Transverse colon (tissue), 4 donors: ENCODE measurements at places on chromosomes 4 and X.

DNA sequence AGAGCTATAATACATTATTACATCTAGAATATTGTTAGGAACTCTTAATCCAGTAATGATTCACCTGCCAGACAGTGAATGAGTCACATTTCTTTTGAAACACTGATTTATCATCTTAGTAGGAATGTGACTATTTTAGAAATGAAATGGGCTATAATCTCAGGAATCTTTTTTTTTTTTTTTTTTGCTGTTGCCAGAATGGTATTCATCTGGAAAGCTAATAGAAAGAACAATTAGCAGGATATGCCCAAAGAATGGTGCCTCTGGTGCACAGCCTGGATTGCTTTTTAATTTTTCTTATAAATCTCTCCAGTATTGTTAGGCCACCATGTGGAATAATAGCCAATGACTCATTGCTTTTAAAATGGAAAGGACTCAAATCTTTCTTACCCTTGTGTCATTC lies 181.1 kb upstream of the SMIM31 start:
- no peak for DNase-seq

GRCh38 chr4:188246488-188246887 lies 107.2 kb downstream of the TRIML1 start:
- DNase-seq = no peak

GRCh38 chrX:17656556-17656955 lies 80.7 kb upstream of the SCML1 start:
- no peak for DNase-seq

DNA sequence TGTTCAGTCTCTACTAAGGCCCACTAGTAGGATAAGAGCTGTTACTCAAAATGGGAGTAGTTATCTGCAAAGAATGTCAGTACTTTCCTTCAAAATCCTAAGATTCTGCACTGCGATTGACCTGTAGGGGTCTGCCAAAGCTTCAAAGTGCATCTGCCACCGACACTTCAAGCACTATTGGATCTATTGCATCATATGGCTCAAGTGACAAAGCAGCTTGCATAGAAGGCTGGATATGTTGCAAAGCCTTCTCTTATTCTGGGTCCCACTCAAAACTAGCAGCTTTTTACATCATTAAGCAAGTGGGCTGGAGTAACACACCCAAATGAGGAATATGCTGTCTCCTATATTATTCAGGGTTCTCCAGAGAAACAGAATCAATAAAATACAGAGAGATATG lies 115.4 kb upstream of the EMCN start:
- no peak for DNase-seq

DNA sequence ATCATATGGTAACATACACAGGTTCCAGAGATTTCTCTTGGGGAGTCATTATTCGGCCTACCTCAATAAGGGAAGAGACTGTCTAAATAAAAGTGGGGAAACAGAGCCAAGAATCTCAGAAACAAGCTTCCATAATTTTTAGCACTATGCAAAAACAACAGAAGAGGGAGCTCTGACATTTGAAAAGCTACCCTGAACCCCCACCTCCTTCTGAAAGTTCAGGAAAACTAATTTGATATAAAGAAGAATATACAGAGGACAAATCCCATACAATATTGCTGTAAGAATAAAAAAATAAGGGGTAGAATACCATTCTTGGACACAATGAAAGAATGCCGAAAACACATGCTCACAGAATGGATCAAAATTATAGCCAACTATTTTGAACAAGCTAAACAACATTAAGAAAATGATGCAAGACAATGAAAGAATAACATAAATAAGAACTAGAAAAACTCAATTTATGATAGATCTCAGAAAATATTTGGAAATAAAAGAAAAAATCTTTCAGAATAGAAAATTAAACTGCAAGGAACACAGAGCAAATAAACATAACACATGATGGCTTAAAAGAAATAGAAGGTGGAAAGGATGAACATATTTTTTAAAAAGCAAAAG lies 14.4 kb upstream of the ZNF41 start:
- DNase-seq = no peak

- DNase-seq = no peak
Observed at GRCh38 chr4:109125084-109125483, 177.4 kb downstream of the COL25A1 start.

- DNase-seq = no peak
Observed at GRCh38 chr4:173509036-173510001, 20.7 kb downstream of the HAND2 start.

DNA sequence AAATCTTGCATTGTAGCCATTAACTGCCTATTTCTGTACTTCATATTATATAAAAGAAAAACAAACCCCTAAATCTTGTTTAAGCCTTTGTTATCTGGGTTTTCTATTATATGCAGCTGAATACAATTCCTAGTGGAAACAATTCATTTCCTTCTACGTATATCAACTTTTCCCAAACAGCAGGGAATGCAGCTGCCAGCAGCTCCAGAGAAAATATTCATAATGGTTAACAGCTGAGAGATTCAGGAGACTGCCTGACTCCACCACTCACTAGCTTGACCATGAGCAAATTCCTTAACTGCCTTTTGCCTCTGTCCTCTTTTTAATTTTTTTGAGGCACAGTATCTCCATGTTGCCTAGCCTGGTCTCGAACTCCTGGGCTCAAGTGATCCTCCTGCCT lies 146.2 kb downstream of the SPATA18 start:
- DNase-seq = no peak

DNA sequence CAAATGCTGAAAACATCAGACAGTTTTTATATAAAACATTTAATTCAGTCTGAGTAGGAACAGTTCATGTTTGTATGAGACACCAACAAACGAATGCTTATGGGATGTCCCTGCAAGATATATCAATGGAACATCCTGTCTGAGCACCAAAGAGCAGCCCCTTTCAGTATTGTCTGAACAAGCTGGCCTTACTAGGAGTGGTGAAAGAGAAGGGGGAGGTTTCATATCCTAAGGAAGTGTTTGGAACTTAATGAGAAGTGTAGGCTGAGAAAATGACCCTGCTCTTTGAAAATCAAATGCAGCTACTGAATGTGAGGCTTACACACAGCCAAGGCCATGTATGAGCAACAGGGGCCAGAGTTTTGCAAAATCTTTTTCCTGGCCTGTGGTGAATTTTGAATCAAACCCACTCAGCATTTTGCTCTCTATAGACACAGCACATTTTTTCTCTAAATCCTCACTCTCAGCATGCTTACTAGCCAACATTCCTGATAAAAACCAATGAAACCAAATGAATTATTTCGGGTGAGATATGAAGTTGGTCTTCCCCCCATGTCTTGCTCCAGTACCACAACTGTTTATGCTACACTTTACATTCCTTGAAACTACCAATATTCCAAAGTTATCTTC lies 119.4 kb downstream of the LUZP4 start:
- no peak for DNase-seq

DNA sequence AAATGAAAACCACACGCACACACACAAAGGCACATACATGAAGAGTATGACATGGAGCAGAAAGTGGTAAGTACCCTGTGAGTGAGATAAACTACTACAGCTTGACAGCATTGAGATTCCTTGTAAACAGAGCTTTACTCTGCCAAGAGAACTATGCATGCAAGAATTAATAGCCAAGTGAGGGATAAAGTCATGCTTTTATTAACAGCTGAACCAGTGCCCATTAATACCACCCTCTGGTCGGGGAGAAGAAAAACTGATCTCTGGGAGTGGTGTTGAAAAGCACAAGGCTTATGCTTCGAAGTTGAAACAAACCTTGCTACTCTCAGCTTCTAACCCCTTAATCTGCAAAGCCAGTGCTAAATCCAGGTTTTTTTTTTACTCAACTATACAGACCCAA lies 95.9 kb upstream of the C1QTNF7 start:
- no peak for DNase-seq

DNA sequence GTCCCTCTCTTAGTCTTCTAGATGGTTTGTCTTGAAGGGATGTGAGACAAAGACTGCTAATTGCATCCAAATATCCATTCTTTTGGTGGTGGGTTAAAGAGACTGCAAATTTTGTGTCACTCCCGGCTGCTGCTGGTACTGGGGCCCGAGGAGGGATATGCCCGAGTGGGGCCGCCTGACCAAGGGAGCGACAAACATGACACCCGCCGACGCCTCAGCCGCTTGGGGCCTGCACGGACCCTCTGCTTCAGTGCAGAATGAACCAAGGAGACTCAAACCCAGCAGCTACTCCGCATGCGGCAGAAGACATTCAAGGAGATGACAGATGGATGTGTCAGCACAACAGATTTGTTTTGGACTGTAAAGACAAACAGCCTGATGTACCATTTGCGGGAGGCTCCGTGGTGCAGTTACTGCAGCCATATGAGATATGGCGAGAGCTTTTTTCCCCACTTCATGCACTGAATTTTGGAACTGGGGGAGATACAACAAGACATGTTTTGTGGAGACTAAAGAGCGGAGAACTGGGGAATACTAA lies 13.6 kb upstream of the ARX start:
- DNase-seq = no peak

- DNase-seq = no peak
Observed at GRCh38 chr4:48668254-48669017, 111.6 kb downstream of the FRYL start.

- DNase-seq = no peak
Observed at GRCh38 chrX:65480960-65481359, 53.6 kb downstream of the LAS1L start.

- DNase-seq = no peak
Observed at GRCh38 chr4:109432696-109433095, 919 bp upstream of the SEC24B start.

- DNase-seq = no peak
Observed at GRCh38 chrX:152647978-152648377, 10.3 kb downstream of the GABRQ start.

GRCh38 chr4:80161413-80162058 lies 35.8 kb upstream of the PRDM8 start:
- no peak for DNase-seq

DNA sequence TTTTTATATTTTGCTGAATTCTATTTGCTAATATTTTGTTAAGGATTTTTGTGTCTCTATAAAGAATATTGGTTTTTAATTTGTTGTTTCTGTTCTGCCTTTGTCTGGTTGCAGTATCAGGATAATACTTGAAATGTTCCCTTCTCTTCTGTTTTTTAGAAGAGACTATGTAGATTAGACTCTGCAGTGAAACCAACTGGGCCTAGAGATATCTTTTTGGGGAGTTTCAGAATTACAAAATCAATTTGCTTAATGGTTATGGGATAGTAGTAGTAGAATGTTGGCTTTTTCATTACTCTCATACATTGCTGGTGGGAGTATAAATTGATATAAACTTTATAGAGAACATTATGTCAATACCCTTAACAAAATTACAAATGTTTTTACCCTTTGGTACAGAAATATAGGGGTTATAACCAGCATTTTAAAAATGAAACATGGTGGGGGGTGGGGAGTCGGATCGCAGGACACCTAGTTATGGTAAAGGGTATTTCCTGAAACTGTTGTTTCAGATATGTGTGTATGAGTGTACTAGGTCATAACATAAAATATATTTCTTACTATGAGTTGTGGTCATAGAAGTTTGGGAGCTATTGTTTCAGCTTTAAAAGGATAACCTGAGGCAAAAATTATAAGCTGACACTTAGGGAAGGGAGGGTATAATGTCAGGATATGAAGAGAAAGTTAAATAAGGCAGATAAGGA lies 29.0 kb downstream of the CLOCK start:
- no peak for DNase-seq

DNA sequence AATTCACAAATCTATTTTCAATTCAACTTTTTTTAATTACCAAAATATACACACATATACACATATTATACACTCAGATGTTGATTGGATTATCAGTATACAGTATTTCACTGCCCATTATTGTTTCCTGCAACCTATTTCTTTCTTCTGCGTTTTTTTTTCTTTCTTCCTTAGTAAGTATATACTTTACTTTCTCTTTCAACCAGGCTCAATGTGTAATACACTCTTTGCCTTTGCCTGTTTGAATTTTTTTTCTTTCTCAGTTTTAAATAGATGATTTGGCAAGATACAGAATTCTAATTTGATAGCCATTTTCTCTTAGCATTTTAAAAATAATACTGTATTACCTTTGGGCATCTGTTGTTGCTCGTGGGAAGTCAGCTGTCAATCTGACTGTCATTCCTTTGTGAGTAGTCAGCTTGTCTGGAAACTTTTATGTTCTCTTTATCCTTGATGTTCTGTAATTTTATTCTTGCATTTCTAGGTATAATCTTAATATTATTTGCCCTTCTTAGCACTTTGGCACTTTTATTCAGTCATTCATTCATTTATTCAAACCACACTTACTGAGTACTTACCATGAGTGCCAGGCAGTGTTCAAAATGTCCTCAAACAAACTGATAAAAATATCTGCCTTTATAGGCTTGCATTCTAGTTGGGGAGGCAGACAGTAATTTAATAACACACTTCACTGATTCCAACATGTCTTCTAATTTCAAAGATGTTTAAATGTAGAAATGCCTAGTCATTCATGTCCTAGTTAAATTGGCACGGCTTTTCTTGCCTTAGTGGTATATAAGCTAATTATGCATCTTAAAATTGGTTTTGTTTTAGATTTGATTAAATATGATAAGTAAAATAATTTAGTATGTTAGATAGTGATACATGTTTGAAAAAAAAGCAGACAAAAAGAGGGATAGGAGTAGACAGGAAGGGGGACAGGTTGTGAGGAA lies 3.7 kb downstream of the USP38 start:
- DNase-seq = no peak

GRCh38 chr4:107432451-107432850 lies 287.6 kb downstream of the PAPSS1 start:
- DNase-seq = no peak
